ENCODE measurements at places on chromosomes 5 and 9.

- peak; percentile 76 for DNase-seq
Observed at GRCh38 chr9:84823421-84824271, 154.1 kb downstream of the NTRK2 start.

- DNase-seq, result no peak
Observed at GRCh38 chr5:98517560-98518366, 255.7 kb upstream of the RGMB start.

GRCh38 chr5:117209479-117209878 lies 634.9 kb upstream of the SEMA6A start:
- no peak for DNase-seq

DNA sequence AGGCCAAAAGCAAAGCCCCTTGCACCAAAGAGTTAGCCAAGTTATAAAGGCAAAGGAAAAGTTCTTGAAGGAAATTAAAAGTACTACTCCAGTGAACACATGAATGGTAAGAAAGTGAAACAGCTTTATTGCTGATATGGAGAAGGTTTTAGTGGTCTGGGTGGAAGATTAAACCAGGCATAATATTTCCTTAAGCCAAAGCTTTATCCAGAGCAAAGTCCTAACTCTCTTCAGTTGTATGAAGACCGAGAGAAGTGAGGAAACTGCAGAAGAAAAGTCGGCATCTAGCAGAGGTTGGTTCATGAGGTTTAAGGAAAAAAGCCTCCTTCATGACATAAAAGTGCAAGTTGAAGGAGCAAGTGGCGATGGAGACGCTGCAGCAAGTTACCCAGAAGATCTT lies 3.1 kb upstream of the NUDT12 start:
- DNase-seq, result no peak

DNA sequence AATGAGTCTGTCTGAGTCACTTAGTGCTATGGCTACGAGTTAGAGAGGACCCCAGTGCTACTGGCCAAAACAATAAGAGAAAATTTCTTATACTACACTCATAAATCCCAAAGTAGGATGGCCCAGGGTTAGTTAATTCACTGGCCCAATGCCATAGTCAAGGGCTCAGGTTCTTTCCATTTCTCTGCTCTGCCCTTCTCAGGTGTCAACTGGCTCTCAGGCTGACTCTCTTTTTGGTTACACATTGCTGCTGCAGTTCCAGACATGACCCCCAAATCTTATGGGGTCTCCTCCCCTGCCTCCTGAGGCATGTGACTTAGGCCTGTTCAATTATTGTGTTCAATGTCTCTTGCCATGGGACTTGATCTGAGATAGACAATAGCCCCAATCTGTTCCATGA lies 70.4 kb downstream of the ARHGEF37 start:
- DNase-seq, result no peak

DNA sequence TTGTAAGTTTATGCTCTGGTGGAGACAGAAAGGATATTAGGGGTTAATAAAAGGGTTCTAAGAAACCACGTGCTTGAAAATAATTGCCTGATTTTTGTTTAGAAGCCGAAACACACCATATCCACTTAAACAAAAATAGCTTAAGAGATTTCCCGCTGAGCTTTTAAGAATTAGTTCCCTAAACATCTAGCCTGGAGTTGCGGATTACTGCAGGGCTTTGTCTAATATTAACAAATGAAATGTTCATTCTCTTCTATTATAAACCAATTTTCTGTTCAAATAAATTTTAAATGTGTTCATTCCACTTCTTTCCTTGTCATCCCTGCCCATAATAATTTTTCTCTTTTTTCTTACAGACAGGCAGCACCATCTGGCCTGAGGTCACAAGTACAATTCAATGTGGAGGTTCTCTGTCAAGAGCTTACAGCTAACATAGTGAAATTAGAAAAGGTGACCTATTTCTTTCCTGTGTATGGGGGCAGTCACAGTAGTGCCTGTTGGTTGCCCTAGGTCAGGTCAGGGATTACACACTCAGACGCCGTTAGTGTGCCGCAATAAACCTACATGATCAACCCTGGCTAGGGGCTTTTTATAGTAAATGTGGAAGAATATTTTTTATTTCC lies 65.3 kb downstream of the GRAMD2B start:
- DNase-seq, result no peak

- no peak for DNase-seq
Observed at GRCh38 chr5:138757061-138757776, 4.0 kb downstream of the CTNNA1 start.

DNA sequence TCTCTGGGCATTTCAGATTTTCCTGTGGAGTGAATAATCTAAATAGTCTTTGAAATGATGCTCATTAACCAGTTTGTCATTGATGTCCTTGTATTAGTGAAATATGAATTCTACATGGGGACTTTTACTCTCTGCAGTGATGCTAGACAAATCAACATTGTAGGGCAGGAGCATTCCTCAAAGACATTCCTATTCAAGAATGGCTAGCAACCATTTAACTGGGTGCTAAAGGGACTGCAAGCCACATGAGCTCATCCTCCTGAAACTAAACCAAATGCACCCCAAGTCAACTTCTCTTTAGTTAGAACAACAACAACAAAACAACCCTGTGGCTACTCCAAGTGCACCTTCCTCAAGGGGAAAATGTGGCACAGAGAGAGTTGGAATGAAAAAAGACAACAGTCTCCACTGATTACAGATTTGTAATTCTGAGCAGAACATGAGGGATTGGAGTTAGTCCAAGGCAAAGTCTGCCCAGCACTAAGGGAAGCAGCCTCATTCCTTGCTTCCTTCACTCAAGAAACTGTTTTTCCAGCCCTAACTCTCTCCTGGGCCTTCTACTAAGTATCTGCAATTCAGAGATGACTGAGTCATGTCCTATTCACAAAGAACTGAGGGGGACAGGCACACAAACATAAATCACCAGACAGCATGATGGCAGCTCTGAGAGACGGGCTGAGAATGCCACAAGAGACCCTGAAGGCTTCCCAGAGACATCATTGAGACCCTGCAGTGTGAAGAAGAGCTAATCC lies 82.0 kb upstream of the WWC1 start:
- DNase-seq, result no peak

- no peak for DNase-seq
Observed at GRCh38 chr5:76082772-76083554, at the start of gene SV2C. TSS of gene SV2C (plus strand) at chr5:76083383. CDS start at chr5:76131751, 48,368 bp downstream.

DNA sequence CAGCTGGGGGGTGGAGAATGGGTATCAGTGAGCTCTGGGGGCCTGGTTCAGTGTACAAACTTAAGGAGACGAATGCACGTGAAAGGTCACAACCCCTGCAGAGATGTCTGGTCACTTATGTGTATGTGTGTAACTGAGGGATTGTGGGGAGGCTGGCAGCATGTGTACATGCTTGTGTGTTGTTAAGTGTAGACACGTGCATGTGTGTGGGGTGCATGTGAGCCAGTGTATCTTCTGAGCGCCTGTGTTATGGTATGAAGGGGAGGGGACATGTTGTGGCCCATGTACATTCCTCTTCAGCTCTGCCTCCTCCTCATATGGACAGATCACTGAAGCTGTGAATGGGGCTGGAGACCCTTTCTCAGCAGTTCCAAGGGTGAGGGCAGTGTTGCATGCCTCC lies 2.0 kb downstream of the TMEM8B start:
- no peak for DNase-seq

- no peak for DNase-seq
Observed at GRCh38 chr9:24051587-24051986, 225.5 kb upstream of the ELAVL2 start.

DNA sequence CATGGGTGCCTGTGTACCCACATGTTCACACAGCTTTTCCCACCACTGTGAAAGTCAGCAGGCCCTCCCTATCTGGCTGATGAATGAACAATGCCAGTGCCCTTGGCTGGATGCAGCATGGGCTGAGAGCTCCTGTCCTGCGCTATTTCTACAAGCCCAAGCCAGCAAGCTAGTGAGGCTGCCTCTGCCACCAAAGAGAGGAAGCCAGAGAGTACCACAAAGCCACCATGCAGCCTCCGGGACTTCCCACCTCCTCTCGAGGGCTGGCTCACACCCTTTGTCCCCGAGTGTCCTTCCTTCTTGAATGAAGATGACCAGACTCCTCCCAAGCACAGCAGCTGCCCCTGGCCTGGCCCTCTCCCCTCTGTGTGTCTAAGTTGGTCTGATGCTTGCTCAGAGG lies 76.5 kb downstream of the SH3PXD2B start:
- no peak for DNase-seq

DNA sequence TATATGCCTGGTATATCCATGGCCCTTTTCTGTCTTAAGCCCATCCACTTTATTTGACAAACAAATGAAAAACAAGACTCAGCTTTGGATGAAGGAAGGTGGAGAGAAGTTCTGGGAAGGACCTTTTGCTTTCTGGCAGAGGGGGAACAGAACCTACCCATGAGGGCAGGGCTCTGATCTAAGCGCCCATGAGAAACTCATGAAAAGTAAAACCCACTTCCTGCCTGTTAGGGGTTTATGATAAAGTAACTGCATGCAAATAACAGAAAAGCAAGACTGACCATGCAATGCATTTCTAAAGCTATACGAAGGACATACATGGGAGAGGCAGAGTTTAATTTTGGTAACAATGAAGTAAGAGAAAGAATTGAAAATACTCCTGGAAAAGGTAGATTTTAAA lies 181.9 kb upstream of the ADRA1B start:
- DNase-seq, result no peak

GRCh38 chr5:123036391-123037103 lies at the start of gene PPIC:
TSS of gene PPIC (minus strand) at chr5:123036725. CDS start at chr5:123036625, 100 bp downstream.
- peak; percentile 44 for DNase-seq

- no peak for DNase-seq
Observed at GRCh38 chr5:84069608-84070179, 315.0 kb downstream of the EDIL3 start.

GRCh38 chr5:90265545-90265857 lies 144.1 kb downstream of the CETN3 start:
- DNase-seq, result no peak

DNA sequence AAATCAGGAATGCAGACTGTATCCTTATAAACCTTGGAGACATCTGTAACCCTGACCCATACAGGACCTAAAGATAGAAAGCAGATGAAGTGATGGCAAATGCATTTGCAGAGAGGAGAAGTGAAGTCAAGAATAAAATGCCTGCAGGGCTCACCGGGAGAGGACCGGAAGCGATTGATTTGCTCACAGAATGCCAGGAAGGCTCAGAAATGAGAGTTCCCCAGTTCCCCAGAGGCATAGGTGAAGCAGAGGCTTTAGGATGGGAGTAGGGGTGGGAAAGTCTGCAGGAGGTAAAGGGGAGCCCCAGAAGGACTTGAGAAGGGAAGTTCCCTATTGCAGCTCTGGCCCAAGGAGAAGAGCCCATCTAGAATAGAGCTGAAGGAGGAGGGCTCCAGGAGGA lies 63.9 kb upstream of the TNFAIP8 start:
- no peak for DNase-seq

DNA sequence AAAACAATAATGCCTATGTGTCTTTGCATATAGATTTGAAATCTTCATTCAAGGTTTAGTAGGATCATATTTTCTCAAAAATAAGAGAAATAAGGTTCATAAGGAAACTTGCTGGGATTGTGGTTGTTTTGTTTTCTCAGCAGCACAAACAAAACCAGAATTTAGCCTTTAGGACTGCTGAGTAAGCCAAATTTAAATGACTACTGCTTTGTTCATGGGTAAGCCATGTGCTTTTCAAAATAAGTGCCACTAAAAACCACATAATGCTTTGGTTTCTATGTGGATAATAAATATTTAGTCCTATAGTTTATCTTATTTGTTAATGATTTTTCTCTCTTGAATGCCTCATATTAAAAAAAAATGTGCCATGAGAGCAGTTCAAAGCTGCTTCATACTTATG lies 38.8 kb downstream of the PTCD2 start:
- DNase-seq, result no peak

DNA sequence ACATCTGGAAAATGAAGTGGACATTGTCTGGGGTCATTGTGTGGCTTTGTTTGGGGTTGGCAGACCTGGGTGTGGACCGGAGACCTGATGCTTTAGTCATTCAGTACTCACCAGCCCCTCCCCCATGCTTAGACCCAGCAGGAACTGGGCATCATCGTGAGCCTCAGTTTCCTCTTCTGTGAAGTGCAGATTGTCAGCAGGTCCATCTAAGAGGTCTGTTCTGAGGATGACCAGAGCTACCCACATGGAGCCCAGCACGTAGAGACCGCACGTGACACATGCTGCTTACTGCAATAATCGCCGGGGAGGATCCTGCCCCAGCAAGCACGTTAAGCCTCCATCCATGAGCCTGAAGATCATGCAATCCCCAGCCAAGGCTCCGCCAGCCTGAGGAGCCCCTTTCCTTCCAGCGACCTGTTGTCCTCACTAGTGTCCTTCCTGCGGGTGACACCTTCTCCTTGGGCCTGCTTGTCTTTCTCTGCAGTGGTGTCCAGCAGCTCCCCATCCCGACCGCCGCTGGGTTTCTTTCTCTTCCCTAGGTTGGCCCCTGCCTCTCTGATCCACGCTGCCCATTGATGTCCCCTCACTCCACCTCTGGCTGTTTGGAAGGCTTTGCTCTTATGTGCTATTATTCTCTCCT lies 26.7 kb upstream of the IRX4 start:
- no peak for DNase-seq

DNA sequence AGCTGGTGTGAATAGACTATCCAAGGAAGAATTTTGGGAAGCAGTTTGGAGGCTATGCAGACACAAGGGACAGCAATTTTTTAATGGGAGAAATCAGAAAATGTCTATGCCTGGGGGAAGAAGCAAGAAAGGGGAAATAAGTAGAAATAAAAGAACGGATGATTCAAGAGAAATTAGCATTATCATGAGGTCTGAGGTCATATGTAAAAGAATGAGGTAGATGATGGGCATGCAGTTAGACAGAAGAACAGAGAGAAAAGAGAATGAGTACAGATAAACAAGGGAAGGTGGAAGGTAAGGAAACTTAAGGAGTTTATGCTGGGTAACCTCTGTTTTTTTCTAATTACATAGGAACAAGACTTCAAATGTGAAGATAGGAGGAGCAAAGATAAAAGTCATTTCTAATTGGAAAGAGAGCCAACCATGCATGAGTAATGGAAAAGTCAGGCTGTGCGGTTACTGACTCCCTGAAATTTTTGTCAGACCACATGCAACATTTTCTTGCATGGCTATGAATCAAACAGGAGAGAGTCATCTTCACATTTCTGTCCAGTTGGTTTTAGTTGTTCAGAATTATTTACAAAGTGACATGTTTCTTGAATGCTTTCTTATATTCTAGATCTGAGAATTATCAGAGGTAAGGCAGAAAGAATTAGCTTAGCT lies 101.0 kb upstream of the PIK3R1 start:
- DNase-seq, result peak; percentile 83

DNA sequence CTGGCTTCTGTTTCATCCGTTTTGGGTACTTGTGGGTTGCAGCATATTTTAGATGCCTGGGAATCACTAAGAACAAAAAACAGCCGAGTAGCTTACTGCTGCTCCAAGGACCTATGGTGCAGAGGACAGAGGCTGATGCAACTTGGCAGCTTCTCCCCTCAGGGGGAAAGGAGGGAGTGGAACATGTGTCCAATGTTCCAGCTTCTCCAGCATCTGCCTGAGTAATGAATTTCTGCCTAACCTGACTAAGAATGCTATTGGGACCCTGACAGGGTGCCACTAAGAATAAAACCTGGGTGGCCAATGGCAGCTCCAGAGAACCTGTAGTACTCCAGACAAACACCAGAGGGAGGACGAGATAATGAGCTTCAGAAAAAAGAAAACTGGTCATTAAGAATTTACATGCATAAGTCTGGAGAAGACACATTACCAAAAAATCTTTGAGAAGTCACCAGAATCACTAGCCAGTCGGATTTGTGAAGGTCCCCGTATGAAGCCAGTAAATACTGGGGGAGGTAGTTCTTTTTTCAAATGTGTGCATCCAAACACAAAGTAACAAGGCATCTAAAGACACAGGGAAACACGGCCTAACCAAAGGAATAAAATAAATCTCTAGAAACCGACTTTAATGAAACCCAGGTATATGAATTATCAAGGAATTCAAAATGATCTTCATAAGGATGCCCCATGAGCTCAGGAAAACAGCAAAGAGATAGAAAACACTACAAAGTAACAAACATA lies 293.5 kb downstream of the HINT1 start:
- DNase-seq, result peak; percentile 52
